Suppressor macrophage (primary cell): ENCODE measurements at places on chromosomes 3 and 15.

GRCh38 chr3:185399737-185400667 lies 37.1 kb downstream of the MAP3K13 start:
- DNase-seq: no peak

DNA sequence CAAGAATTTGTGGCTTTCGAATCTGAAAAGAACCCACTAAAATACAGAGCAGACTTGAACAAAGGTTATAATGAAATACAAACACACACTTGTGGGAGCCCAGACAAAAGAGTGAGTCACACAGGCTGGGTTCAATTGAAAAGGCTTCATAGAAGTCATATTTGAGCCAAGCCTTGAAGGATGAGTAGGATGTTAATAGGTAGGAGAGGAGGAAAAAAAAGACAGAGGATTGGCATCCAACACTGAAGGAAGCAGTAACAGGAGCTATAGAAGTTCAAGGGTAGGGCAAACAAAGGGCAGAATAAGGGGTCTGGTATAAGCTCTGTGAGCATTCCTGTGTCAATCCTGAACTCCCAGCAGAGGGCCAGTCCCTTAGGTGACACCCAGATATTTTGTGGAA lies 325.4 kb downstream of the FOXP1 start:
- DNase-seq: no peak

- no peak for DNase-seq
Observed at GRCh38 chr3:42708611-42709151, 6.1 kb upstream of the HHATL start.

GRCh38 chr3:13329746-13330145 lies 90.4 kb downstream of the NUP210 start:
- no peak for DNase-seq
